Foreskin keratinocyte (primary cell): ENCODE measurements at places on chromosomes 16 and 17. TPM values are rescaled to one million over a fixed set of nuclear protein-coding genes. Genes with fewer than 3 reads are reported as not detected.

DNA sequence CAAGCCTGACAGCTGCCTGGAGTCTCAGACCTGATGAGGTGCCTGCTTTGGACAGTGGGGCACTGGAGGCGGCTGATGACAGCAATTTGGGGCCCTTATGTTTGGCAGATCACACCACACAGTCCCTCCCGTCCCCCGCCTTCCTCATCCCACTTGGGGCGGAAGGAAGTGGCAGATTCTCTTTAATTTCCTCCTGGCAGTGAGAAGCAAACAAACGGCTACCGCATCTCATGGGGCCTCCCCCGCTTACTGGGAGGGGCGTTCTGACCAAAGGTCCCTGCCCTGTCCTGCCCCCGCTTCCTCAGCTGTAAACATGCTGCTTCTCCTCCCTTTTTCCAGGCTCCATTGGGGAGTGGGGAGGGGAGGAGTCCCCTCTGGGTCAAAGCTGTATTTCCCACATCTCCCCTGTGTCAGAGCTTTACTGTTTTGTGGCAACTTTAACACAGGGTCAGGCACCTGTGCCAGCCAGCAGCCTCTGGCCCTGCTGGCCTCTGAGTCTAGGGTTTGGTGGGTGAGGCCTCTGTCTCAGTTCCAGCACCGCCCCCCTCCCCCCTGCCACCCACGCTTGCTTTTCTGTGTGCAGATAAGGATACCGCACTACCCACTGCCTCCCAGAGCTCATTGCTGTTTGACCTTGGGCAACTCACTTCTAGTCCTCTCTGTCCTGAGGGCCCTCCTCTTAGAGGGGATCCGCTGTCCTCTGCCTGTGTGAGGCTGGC, 5.4 kb upstream of the NFATC3 start:
- DNase-seq: no peak

DNA sequence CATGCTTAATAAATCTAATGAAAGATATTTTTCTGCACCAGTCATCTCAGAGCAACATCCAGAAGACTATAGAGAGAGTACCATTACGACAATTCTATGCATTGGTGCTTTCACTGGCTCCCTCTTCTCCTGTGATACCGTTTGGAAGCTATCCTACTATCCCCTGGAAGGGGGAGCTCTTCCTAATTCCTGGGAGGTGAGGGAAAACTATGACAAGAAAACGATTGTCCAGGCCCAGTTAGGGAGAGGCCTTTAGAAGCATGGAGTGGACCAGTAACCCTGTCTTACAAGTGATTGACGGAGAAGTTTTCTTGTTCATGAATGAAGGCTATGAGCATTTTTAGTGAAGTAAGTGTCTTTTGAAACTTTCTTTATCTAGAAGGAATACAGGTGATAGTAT, 150.2 kb downstream of the TANC2 start:
- DNase-seq: no peak

Gene SLC12A3
- polyA plus RNA-seq: 0.03 TPM in 1 of 2 replicates, not detected in the other

Gene TBX6
- 2.0 and 2.9 TPM in 2 replicates for polyA plus RNA-seq
